ENCODE measurements at places on chromosomes 11 and 22.

GRCh38 chr22:38271927-38272372, 860 bp downstream of the TMEM184B start:
- peak; percentile 56 for DNase-seq

- DNase-seq, result no peak
Measured at GRCh38 chr11:67286621-67287333, 2.3 kb upstream of the ANKRD13D start.

DNA sequence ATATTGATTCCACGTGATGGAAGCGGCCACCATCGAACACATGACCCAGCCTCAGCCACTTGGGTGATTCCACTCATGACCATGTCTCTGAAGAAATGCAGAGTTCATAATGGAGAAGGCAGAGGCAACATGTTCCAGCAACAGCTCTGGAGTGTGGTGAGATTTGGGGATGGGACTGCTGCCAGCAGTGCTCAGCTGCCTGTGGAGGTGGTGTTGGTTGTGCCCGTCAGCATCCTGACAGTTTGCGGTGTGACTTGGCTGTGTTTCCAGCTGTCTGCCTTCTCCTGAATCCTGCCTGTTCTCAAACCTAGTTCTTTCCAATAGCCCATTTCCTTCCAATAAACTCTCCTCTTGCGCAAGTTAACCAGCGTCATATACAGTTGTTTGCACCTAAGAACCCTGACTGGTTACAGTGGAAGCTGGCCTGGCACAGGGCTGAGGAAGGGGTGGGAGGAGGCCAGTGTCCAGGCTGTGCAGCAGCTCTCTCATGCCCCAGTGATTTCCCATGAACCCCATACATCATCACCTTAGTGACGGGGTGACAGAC, 22.0 kb upstream of the OR8B8 start:
- no peak for DNase-seq

DNA sequence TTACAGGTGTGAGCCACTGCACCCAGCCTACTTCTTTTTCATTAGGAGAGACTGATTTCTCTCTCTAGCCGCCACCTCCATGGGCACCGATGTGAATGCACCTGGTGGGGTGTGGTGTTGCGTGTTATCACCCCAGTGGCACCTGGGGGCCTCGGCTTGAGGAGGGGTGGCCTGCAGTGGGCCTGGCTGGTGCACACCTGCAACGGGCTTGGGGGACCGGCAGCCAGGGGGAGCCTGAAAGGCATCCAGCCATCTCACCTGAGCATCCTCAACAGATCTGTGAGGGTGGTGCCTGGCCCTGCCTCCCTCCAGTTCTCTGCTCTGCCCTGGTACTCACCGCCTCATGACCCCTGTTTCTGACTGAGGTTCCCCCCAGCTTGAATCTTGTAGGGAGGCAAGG, 108.9 kb downstream of the ARHGAP8 start:
- DNase-seq, result no peak

DNA sequence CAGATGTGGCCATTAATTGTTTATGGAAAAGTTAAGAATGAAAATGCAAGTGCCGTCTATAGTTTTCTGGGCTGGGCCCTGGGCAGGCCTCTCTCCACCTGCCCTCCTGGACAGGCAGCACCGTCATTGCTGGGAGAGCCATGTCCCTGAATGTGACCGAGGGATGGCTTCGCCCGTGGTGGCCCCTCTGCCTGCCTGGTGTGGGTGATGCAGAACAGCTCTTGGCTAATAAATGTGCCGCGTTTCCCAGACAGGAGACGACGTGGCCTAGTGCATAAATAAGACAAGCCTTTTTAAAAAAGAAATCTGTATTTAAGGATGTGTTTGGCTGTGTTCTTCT, 407.3 kb downstream of the TBC1D22A start:
- DNase-seq, result no peak

DNA sequence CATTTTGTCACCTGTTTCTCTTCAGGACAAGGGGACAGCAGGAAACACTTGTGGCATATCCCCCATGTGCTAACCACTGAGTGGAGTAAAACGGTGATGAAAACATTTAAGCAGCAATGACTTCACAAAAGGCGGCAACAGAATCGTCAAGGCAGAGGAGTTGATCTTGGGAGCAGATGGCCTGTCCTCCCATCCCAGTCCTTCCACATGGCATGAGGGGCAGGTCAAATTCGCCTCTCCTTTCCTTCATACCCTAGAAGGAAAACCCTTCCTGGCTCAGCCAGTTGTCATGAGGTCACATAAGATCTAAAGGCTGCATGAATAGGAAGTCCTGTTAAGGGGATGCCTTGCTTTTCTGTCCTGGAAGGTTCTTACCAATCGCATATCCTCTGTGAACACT, 169.1 kb downstream of the MAML2 start:
- DNase-seq, result no peak

DNA sequence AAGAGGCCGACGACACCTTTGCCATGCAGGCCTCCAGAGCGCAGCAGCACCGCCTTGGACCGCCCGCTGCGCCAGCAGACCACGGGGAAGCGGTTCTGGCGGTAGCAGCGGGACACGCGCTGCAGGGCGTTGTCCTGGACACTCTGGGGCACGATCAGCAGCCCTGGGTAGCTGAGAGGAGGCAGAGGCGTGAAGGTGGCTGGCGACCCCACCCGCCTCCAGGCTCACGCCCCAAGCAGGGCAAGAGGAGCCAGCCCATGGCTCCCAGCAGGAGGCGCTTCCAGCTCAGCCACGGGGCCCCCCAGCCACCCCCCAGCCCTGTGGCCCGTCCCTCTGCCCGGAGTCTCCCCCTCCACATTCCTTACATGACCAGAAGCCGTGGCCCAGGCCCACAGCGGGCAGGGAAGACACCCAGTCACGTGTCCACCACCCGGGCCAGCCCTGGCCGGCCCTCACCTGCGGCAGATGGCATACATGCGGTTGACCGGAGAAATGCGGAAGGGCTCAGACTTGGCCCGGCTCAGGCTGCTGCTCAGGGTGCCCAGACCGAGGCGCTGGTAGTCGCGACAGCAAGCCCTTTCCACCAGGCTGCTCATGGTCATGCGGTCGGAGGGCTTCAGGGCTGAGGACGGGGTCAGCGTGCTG, 15.2 kb downstream of the SBF1 start:
- no peak for DNase-seq

GRCh38 chr11:90355200-90355599, 132.4 kb upstream of the CHORDC1 start:
- DNase-seq, result no peak

DNA sequence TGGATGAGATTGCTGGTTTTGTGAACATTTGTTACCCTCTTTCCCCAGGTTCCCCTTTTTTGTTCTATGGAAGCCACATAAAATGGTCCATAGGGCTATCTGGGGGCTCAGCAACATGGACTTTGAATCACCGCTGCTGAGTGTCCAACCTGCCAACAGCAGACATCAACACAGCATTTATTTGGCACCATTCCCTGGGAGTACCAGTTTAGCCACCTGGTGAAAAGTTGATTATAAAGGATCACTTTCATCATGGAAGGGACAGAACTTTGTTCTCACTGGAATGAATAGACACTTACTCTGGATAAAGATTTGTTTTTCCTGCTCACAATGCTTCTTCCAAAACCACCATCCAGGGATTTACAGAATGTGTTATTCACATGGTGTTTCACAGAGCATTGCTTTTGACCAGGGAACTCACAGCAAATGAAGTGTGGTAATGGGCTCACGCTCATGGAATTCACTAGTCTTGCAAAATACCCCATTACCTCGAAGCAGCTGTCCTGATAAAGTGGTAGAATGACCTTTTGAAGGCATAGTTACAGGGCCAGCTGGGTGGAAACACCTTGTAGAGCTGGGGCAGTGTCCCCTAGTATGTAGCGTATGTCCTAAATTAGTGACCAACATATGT, 43.9 kb downstream of the ADM start:
- no peak for DNase-seq

DNA sequence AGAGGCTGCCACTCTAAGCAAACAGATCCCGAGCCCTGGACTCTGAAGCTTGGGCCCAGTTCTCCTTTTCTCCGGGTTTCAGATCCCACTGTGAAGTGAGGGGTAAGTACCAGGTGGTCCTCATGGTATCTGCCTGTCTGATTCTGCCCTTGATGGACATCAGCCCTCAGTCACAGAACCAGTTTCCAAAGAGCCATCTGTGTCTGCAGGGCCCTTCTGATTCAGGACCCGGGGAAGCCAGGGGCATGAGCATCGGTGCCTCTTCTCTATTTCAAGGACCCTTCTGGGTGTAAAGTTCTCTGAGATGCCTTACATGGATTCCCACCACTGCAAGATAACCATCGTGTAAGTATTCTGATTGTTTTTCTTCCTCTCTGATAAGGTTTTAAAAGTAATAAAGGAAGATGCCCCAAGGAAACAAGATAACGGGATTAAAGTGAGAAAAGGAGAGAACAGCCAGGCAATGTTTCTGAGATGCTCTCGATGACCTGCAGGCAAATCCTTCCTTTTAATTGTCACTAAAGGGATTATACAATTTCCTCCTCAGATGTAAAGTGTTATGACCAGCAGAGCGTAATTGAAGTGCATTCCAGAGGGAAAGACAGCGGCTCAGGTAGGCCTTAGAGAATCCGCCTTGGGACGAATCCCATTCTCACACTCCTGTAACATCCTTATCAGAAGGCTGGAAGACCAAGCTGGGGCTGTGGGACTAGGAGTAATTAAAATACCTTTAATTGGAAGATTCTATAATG, 924.3 kb downstream of the TBC1D22A start:
- DNase-seq, result no peak

DNA sequence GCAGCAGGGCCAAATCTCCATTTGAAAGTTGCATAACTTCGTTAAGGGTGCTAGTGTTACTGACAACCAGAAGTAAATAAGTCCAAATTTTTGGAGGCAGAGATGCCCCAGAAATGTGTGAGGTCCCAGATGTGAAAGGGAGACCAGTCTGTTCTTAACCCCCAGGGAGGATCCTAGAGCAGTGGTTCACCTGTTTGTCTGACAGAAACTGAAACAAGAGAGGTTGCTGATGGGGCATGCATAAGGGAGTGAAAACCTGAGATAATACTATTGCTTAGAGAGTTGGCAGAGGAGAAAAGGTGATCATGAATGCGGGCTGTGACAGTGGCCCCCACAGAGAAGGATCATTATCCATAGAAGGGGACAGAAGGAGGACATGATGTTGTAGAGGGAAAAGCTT, 3.8 kb downstream of the CBLIF start:
- peak; percentile 80 for DNase-seq

Data from MM.1S (cell line).